ENCODE measurements at places on chromosomes 3 and 15.

DNA sequence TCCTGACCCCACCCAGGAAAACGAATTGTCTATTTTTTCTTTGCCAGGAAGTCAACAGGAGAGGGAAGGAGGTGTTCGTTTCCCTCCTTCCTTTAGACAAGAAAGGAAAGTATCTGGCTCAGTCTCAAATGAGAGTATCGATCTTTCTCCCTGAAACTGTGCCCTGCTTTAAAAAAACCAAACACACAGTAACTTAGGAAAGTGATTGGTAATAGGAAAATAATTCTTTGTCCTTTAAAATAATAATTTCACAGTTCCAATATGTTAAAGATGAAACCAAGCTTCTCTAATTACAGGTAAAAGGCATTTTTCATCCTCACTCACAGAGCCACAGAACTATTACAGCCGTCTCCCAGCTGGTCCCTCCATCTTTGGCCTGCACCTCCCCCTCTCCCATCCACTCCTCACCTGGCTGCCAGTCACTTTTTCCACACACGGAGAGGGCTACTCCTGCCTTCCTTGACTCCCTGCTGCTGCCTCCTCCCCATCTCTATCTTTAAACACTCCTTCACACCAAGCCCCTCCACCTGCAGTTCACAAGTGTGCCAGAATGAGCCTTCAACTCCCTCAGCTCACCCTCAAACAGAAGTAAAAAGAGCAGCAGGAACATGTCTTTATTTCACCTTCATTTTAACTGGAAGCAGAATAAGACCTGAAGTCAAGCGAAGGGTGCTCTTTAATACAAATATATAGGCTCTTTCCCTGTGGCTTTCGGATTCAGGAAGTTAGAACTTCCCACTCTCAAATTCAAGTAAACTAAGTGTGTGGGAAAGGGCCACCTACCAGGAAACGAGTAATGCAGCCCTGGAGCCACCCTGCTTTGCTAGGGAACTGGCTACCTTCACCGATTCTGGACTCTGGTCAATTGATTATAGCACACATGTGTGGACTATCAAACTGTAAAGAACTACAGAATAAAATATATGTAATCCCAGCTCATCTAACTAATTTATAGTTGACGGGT, 116.4 kb downstream of the SENP2 start:
- DNase-seq = no peak

DNA sequence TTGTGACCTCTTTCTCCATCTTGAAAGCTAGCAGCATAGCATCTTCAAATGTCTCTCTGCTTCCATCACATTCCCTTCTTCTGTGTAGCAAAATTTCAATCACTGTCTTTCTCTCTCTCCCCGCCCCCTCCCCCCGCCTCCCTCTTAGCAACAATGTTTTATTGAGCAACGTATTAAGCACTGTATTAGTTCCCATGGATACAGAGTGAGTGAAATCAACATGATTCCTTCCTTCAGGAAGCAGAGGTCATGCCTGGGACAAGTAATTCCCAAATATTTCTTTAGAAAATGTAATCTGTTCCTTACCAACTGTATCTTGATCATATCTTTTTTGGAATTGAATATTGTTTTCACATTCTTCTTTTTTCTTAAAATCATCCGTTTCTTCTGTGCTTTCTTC, 373.7 kb upstream of the NECTIN3 start:
- no peak for DNase-seq

GRCh38 chr3:130457671-130458070, 59.3 kb upstream of the COL6A6 start:
- no peak for DNase-seq

GRCh38 chr3:2851361-2851760, 258.8 kb downstream of the IL5RA start:
- DNase-seq = no peak

DNA sequence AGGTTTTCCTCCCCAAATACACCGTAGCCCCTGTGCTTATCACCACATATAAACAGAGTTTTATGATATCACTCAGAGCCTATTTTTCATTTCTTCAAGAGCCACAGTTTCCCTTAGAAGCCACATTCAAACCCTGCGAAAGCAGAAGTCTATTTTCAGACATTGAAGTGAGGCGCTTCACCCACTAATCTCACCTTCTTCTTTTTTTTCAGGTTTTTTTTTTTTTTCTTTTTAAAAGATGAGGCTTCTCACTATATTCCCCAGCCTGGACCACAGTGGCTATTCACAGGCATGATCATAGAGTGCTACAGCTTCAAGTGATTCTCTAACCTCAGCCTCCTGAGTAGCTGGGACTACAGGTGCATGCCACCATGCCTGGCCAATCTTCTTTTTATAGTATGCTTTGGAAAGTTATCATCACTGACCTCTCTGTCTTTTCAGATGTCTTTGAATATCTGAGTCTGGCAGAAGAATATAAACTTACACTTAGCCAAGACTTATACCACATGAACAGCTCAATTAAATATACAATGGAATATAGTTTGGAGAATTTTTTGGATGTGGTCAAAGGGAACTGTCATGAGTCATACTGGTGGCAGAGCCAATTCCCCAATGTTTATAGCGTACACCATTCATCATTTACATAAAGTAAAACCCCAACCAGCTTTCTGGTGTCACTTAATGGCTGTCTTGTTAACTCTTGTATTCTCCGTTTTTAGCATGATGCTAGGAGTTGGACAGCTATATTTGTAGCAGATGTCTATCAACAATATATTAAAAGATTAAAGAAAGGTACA, 59.7 kb upstream of the CCDC50 start:
- no peak for DNase-seq

- no peak for DNase-seq
These were observed 28.8 kb downstream of the ACAA1 start for GRCh38 chr3:38107911-38108648.

DNA sequence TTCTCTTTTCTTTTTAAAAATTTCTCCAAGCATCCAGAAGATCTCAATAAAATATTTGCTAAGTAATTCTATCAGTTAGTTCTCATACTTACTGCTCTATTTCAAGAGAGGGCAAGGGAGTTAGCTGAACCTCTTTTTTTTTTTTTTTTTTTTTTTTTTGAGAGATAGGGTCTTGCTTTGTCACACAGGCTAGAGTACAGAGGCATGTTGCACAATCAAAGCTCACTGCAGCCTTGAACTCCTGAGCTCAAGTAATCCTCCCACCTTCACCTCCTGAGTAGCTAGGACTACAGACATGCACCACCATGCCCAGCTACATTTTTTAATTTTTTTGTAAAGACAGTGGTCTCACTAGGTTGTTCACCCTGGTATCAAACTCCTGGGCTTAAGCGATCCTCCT, 21.4 kb downstream of the HDC start:
- DNase-seq = no peak

GRCh38 chr3:171028025-171028778, 1.7 kb upstream of the SLC2A2 start:
- DNase-seq = peak; percentile 19

GRCh38 chr3:189316296-189317019, 144.7 kb downstream of the TPRG1 start:
- DNase-seq = no peak

GRCh38 chr3:58996730-58997129, 53.1 kb downstream of the CFAP20DC start:
- no peak for DNase-seq

- DNase-seq = no peak
These were observed 48.7 kb downstream of the FOXB1 start for GRCh38 chr15:60052796-60053195.

- DNase-seq = no peak
These were observed 179.6 kb downstream of the FEZF2 start for GRCh38 chr3:62193586-62194345.

DNA sequence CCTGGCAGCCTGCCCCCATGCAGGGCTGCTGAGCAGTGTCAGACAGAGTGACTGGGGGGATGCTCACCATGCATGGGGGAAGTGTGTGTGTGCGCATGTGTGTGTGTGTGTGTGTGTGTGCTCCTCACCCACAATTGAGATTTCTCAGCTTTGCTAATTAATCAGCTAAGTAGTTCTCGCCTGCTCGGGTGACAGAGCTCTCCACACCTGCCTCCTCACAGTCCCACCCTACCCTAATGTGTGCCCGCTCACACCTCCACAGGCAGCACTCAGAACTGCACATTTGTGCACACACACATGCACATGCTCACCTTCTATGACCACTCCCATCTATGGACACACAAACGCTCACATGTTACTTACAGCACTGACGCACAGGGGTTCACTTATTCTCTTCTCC, 37.3 kb downstream of the CACNA2D2 start:
- no peak for DNase-seq

Measured in CD4-positive, alpha-beta T cell treated with Interleukin-6 at 100 ng/mL for 8 hours (primary cell).